ENCODE measurements at places on chromosomes 1 and 21.
A peak's percentile ranks its signal among the peaks of the same experiment; 100 is the strongest.

GRCh38 chr1:95734560-95734959 is 500.6 kb downstream of the RWDD3 start:
- DNase-seq, result no peak

- no peak for DNase-seq
These were observed 10.4 kb downstream of the TTLL10 start for GRCh38 chr1:1183833-1184775.

DNA sequence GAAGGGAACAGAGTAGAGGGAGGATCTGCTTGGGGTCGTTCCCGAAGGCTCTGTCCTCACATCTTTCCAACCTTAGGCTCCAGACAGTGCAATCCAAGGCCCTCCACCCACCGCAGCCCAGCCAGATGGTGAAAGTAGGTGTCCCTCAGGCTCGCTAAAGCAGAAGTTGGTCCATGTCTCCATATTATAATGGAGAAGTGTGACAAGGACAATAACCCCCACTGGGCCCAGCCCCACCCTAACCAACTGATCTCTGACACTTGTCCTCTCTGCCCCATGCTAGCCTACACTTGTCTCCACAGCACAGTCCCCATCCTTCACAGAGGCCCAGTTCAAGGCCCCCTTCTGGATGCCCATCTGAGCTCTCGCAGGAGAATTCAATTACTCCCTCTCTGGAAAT is 48.7 kb downstream of the DMAP1 start:
- no peak for DNase-seq

GRCh38 chr1:65817891-65818290 is 25.2 kb downstream of the PDE4B start:
- DNase-seq, result no peak

DNA sequence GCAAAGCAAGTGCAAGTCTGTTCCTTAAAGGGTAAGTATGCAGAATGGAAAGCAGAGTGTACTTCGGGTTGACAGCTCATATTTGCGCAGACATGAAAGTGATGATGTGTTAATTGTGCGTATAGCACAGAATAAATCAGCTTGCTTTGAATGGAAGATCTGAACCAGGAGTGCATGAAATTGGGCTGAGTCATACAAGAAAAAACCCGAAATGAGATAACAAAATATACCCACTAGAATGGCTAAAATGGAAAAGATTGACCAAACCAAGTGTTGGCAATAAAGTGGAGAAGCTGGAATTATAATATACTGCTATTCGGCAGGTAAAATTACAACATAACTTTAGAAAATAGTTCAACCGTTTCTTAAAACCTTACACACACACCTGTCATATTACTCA is 28.5 kb downstream of the CR1L start:
- DNase-seq, result no peak

- no peak for DNase-seq
These were observed 21.6 kb upstream of the CLDN14 start for GRCh38 chr21:36501589-36501892.

DNA sequence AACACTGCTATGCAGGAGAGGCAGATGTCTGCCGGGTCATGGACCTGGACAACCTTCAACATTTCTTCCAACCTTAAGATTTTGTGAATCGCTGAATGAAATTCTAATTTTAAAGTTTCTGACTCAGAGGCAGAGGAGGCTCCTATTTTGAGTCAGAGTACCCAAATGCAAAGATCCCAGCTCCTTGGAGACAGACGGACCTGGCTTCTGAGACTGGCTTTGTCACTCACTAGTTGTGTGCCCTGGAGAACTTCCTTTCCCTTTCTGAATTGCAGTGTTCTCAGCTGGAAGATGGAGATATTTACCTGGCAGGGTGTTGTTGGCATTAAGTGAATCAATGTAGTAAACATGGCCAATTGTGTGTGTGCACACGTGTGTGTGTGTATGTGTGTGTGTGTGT is 51.9 kb downstream of the IER5 start:
- DNase-seq, result peak; percentile 33

DNA sequence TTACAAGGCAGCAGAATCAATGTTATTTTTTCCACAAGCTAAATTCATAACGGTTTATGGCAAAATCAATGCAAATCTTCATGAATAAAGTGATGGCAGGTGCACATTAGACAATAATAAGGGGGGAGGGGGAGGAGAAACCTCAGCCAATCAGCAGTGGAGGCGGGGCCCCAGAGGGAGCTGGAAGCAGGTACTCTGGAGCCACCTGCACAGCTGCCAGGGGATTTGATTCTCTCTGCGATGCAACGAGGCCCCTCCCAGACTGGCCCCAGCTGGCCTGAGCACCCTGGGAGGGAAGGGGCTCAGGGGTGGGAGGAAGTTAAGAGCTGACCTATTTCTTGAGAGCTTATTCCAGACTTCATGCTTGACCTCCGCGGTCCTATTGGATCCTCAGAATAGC is 127.8 kb upstream of the IGSF21 start:
- DNase-seq, result no peak

GRCh38 chr1:169892927-169893644 is 610 bp downstream of the SCYL3 start:
- DNase-seq, result peak; percentile 37

- DNase-seq, result no peak
These were observed 86.1 kb downstream of the PTGER3 start for GRCh38 chr1:70961374-70961975.

DNA sequence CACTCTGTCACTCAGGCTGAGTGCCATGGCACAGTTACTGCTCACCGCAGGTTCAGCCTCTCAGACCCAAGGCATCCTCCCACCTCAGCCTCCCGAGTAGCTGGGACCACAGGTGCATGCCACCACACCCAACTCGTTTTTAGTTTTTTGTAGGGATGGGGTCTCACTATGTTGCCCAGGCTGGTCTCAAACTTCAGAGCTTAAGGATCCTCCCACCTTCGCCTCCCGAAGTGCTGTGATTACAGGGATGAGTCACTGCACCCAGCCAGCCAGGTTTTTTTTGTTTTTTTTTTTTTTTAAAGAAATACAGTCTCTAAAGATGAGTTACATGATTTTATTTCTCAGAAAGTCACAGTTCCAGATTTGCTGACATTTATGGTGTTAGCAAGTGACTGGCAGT is 29.0 kb downstream of the BACE2 start:
- no peak for DNase-seq

GRCh38 chr1:82836973-82837680 is 1036.4 kb downstream of the ADGRL2 start:
- peak; percentile 11 for DNase-seq

DNA sequence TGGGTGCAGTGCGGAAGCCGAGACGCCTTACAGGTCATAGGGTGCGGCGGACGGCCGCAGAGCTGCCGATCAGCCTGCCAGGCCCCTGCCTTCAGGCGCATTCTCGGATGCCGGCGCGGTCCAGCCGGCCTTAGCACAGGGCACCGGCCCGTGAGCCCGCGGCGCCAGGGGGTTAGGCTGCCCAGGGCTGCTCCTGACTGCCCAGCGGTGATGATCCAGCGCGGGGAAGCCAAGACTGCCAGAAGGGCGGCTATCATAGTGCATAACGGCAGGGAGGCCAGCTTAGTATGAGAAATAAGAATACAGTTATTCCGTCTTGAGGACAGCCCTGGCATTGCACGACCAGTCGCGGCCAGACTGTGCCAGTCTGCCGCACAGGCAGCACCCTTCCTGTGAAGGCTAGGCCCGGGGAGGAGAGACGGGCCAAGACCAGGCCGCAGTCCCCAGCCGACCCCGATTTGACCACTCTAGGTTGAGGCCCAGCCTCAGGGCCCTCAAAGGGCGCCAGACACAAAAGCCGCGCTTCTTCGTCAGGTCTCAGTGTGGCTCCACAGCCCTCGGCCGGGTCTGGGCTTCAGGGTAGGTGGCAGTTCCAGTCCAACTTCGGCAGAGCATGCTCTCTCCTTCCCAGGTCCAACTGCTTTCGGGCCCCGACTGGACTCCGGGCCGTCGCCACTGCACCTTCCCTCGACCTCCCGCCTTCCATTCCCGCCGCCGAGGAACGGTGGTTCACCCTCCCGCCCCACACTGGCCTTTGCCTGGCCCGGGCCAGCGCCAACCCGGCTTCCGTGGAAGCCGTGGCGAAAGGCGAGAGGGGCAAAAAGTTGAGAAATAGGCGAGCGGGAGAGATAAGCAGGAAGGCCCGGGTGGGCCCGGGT is 829 bp downstream of the ALX3 start:
- DNase-seq, result no peak

- no peak for DNase-seq
These were observed 73.5 kb upstream of the VCAM1 start for GRCh38 chr1:100646001-100646400.

DNA sequence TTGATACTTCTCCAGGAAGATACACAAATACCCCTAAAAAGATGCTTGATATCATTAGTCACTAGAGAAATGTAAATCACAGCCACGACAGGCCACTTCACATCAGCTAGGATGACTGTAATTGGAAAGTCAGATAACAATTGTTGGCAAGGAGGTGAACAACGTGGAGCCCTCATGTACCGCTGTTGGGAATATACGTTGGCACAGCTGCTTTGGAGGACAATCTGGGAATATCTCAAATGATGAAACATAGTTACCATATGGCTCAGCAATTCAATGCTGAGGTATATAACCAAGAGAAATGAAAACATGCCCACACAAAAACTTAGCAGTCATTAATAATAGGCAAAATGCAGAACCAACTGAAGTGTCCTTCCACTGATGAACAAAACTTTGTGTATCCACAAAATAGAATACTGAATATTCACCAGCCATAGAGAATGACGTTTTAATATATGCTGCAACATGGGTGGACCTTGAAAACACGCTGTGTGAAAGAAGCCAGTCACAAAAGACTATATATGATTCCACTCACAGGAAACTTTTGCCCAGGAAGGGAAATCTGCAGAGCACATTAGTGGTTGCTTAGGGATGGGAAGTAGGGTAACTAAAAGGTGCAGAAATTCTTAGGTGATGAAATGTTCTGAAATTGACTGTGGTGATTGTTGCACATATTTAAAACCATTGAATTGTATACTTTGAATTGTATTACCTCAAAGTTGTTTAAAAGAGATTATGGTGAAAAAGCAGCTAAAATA is 95.4 kb downstream of the AHCTF1 start:
- DNase-seq, result no peak

DNA sequence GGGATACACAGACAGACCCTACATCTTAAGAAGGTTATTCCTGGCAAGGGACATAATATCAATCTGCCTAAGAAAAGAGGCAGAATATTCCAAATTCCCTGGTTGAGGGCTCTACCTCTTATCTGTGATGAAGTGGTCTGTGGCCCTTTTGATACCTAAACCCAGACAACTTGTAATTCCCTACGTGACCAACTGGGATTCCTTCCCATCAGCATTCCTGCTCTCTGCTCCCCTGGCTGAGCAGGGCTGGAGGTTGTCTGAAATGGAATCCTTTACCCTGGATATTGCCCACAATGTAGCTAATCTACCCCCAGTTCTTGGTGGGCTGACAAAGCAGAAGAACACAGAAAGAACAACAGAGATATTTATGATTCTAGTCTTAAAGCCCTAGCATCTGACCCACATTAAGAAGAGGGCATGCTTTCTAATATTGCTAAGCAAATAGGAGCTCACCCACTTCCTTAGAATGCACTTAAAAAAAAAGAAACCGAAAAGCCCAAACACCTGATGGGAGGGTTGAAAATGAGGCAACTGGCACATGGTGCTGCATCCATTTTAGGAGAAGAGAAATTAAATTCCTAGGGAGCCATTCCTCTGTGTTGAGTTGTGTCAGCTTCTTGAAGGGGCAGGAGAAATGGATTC is 36.8 kb downstream of the GADD45A start:
- DNase-seq, result no peak

GRCh38 chr1:55474168-55474786 is 259.1 kb upstream of the USP24 start:
- DNase-seq, result peak; percentile 48

GRCh38 chr1:2801535-2802291 is at the start of gene TTC34:
Gene TTC34, minus strand, starts transcription at chr1:2801693. Its CDS starts 866 bp downstream, at chr1:2800827.
- no peak for DNase-seq

DNA sequence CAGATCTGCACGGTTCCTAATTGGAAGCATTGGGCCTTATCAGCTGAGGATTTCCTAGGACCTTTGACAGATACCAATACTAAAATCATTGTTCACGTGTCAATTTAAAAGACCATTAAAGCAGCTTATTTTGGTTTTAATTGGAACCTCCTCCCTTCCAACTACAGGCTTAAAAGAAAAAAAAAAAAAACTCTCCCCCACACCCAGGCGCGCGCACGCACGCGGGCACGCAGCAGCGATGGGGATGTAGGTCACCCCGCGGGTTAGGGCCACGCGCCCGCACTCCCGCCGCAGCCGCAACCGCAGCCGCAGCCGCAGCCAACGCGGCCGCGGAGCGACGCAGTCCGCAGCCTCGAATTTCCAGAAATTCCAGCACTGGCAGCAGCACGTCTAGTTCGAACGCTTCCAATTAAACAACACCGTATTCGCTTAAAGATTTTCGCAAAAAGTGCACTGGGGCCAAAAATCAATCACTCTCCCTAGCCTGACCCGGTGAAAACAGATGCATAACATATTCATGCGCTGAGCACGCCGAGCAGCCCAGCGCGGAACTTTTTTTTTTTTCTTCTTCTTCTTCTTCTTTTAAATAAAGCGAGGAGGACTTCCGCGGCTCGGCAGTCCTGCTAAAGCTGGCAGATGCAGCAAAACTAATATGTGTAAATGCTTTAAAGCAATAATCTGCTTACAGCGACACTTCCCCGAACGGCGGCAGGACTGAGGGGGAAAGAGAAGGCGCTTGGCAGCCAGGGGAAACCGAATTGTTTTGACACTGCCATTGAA is 13.3 kb upstream of the BARHL2 start:
- no peak for DNase-seq

DNA sequence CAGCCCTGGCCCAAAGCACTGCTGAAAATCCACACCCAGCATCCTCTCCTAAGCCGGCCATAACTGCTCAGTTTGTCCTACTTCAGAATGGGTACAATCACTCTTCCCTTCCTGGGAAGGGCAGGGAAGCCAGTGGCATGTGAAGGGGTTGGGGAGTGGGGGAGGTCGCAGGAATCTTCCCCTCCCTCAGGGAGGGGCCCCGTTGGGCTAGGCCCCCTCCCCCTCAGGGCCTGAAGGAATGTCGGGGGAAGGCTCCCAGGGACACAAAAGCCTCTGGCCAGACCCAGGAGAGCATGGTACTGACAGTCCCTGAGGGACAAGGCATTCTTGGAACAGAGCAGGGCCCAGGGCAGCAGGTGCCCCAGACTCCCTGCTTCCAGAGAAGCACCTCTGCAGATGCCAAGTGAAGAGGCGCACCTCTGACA is 1.2 kb downstream of the ELOVL1 start:
- DNase-seq, result no peak

GRCh38 chr1:160113407-160113806 is 2.2 kb upstream of the ATP1A2 start:
- no peak for DNase-seq

DNA sequence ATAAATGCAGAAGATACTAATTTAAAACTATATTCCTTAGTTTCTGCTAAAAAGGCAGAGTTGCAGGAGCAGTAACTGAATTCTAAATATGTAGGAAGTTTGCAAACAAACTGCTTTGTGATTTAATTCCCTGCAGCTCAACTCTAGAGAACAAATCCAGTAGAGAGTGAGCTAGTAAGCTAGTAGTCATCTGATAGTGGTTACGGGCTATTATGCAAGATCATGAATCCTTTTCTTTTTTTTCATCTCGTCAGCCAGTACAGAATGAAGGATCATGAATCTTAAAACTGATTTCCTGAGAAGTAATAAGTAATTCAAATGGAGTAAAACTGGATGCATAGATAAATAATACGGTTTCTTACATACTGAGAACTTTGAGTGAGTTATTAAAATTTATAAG is 3.3 kb downstream of the DPH5 start:
- peak; percentile 59 for DNase-seq

GRCh38 chr1:224450159-224450558 is 15.6 kb upstream of the WDR26 start:
- no peak for DNase-seq

- DNase-seq, result peak; percentile 72
These were observed 7.6 kb downstream of the CDKN2C start for GRCh38 chr1:50977575-50978143.

- no peak for DNase-seq
These were observed 677 bp upstream of the BCL10 start for GRCh38 chr1:85276978-85277639.
